ENCODE measurements at places on chromosomes 3 and 15.
A peak's percentile ranks its signal among the peaks of the same experiment; 100 is the strongest.

DNA sequence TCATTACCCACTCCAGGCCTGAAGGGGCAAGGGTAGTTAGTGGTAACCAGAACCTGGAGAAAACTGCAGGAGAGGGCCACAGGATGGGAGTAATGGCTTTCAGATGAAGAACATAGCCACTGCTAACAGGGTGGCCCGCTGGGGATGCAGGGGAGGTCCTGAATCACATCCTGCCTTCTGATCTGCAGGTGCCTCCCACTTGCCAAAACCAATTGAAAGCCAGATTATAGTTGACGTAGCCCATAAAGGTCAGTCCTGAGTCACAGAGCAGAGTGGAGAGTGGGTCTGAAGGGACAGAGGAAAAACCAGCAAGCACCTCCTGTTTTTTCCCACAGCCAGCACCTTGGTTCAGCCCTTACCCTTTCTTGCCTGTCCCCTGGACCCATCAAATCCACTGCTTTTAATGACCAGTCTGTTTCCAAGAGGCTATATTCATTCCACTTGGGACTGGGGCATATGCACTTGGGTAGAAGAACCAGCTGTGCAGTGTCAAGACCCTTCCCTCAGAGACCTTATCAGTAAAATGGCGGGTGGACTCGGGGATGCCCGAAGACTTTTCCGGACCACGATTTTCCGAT is 646 bp upstream of the SLC35G2 start:
- no peak for DNase-seq

DNA sequence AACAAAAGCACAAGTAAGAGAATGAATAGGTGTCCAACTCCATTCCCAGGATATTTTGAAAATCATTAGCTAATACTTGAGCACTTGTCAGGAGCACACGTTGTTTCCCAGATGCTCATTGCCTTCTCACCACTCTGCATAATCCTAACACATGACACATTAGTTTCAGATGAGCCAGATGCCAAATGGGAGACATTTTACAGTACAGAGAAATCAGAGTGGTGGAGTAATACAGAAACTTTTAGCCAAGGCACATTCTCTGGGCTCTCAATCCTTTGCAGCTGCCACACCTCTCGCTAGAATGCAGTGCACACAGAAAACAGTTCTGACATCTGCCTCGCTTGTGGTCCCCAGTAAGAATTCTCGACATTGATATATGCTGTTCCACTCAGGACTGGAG is 76.6 kb downstream of the P3H2 start:
- no peak for DNase-seq

GRCh38 chr3:14651440-14652251 is at the start of gene CCDC174:
TSS of gene CCDC174 (plus strand) at chr3:14651762. CDS start at chr3:14651837, 75 bp downstream.
- DNase-seq = peak; percentile 100

DNA sequence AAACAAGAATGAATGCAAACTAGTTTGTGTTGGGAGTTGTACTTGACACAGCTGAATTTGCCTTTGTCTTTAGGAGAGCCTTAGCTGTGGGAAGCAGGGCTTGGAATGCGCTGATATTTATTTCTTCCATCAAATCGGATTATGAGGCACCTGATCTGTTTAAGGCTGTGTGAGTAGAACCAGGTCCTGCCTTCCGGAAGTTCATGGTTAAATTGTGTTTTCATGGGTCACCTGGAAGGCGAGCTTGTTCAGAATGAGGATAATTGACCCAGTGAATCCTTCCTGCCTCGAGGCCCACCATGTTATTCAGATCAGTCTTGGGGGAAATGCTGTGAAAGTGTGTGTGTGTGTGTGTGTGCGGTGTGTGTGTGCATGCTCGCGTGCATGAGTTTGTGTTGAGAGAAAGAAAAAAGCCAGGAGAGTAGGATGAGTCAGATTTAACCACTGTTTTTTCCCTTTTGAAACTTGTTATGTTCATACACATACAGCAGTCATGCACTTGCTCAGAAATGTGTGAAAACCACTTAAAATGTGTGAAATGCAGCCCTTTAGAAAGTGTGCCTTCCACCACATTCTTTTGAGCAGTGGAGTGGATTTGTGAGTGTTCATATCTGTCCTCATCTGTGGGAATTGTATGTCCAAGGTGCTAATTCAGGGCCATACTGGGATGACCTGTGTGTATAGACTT is 36.7 kb downstream of the SMAD3 start:
- DNase-seq = no peak

- DNase-seq = no peak
Measured at GRCh38 chr3:126836220-126836860, 132.3 kb downstream of the CHCHD6 start.

- DNase-seq = no peak
Measured at GRCh38 chr3:4460334-4460733, 6.7 kb downstream of the SUMF1 start.

DNA sequence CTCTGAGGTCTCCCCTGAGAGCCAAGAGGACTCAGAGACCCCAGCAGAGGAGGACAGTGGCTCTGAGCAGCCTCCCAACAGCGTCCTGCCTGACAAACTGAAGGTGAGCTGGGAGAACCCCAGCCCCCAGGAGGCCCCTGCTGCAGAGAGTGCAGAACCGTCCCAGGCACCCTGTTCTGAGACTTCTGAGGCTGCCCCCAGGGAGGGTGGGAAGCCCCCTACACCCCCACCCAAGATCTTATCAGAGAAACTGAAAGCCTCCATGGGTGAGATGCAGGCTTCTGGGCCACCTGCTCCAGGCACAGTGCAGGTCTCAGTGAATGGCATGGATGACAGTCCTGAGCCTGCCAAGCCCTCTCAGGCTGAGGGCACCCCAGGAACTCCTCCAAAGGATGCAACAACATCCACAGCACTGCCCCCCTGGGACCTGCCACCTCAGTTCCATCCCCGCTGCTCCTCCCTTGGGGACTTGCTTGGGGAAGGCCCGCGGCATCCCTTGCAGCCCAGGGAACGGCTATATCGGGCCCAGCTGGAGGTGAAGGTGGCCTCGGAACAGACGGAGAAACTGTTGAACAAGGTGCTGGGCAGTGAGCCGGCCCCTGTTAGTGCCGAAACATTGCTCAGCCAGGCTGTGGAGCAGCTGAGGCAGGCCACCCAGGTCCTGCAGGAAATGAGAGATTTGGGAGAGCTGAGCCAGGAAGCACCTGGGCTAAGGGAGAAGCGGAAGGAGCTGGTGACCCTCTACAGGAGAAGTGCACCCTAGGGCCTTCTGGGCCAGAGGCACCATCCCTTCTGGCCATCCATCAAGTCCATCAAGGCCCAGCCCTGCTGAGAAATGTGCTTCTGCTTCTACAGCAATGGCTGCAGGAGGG is 23.6 kb downstream of the PLEKHO2 start:
- DNase-seq = no peak

DNA sequence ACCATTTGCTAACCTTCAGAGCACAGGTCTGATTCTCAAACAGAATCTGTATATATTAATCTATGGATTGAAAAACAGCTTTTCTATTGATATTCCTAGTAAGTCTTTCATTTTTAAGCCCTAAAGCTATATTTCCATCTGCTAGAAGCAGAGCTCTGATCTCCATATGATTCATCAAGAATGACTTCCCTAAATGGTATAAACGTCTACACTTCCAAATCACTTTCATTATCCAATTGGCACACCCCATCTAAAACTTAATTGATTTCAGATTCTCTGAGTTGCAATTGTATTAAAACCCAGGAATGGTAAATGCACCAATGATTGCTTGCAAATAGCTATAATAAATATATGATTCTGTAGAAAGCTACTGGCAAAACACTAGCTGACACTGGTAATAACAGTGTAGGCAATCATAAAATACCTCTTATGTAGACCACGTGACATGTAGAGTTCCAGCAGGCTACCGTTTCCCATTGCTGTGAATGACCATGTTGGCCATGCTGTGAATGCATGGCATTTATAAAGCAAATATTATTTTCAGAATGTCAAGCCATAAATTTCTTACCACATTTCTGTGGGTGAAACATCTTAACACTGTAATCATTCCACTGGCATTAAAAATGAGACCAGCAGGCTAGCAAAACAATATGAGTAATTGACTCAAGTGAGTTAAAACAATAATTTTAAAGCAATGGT is 226.0 kb downstream of the ZMAT3 start:
- no peak for DNase-seq

DNA sequence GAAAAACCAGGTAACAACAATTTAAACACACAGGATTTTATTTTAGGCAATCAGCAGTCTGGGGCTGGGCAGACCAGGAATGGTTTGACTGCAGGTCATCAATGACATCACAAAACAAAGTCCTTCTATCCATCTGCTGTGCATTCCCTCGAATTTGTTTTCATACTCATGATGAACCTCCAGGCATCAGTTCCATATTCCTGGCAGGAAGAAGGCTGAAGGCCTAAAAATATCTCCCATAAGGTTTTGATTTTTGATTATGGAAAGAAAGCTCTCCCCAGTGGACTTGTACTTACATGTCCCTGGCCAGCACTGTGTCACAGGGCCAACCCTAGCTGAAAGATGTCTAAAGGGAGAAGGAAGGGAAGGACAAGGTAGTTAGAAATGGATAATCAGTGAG is 107.4 kb downstream of the PEAK1 start:
- no peak for DNase-seq

GRCh38 chr3:169432708-169433432 is 230.6 kb downstream of the MECOM start:
- DNase-seq = no peak

- no peak for DNase-seq
Measured at GRCh38 chr3:3278073-3278472, 98.6 kb upstream of the CRBN start.

DNA sequence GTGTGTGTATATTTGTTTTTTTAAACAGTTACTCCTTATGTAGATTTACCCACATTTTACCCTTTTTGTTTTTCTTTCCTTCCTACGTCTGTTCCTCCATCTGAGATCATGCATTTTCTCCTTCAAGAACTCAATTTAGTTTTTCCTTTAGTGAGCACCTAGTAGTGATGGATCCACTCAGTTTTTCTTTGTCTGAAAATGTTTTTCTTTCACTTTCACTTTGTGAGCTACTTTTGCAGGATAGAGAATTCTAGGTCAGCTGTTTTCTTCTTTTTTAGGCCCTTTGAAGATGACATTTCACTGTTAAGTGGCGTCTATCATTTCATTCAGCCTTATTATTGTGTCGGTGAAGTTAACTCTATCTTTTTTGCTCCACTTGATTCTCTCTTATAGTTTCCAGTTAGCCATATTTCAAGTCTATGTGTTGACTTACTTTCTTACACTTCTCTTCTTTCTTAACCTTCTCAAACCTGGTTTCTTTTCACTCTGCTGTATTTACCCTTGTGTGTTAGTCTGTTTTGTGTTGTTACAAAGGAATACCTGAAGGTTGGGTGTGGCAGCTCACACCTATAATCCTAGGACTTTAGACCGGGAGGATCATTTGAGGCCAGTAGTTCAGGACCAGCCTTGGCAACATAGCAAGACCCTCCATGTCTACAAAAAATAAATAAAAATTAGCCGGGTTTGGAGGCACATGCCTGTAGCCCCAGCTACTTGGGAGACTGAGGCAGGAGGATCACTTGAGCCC is 55.8 kb downstream of the PRKCI start:
- no peak for DNase-seq

GRCh38 chr15:77096541-77096940 is 25.6 kb upstream of the TSPAN3 start:
- no peak for DNase-seq

DNA sequence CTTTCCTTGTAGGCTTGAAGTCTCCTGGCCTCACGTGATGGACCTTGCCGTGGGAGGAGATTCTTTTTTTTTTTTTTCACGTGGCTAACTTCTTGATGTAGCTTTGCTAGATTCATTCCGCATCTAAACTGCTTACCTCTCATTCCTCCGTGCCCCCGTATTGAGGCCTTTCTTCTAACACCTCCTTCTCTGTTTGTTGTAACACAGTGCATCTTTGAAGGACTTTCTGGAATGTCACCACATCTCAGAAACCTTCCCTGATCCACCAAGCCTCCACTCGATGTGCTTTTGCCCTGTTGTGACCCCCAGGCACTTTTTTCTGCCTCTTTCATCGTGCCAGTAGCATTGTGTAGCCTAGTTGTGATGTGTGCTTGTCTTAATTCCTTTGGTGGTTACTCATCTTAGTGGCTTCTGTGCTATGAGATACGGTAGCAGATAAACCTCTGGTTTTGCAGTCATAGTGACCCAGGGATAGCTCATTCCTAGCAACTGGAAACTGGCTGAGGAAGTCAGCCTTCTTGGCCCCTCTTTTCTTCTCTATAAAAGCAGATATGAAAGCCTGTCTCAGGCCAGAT is 1.6 kb upstream of the BNC1 start:
- no peak for DNase-seq

DNA sequence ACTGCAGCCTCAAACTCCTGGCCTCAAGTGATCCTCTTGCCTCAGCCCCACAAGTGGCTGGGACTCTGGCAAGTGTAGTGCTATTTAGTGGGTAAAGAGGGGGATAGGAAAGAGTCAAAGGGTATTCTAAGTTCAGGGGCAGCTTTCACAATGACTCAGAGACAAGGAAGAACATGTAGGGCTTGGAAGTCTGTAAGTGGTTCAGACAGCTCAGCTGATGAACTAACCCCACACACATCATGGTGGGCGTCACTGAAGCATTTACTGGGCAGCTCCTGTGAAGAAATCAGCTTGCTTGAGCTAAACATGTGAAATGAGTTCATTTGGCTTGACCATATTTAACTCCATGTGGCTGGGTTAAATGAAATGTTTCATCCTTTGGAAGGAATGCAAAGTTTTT is 34.6 kb upstream of the THSD4 start:
- peak; percentile 42 for DNase-seq

DNA sequence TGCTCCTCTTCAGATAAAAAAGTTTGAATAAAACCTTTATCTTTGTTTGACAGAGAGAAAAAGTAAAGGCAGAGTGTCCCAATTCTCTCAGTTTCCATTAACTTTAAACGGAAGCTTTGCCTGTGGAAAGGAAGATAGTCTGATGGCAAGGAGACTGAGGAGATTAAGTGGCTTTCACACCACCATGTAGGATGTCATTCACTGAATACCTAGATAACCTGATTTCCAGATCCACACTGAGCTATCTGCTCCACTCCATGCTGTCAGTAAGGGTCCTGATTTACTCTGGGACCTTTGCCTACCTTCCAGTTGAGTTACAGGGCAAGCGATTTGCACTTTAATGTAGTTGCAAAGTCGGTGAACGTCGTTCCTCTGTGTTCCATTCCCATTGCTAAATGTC is 233.4 kb upstream of the TBL1XR1 start:
- DNase-seq = no peak

DNA sequence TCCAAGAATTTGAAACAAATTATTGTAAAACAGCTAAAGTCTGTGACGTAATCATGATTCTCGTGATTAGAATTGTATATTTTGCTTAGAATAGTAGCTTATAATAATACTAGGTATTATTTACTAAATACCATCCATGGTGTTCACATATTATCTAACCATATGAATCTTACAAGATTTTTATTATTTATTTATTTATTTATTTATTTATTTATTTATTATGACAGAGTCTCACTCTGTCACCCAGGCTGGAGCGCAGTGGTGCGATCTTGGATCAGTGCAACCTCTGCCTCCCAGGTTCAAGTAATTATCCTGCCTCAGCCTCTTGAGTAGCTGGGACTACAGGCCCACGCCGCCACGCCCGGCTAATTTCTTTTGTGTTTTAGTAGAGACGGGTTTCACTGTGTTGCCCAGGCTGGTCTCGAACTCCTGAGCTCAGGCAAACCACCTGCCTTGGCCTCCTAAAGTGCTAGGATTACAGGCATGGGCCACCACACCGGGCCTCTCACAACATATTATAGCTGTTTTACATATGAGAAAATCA is 173.5 kb downstream of the EPHA3 start:
- DNase-seq = no peak

GRCh38 chr3:110423276-110423675 is 648.3 kb upstream of the NECTIN3 start:
- no peak for DNase-seq

GRCh38 chr3:177402533-177402932 is 205.3 kb upstream of the TBL1XR1 start:
- DNase-seq = no peak

GRCh38 chr3:126961191-126961790 is 21.6 kb upstream of the PLXNA1 start:
- DNase-seq = peak; percentile 39
